ENCODE measurements at places on chromosomes 1 and 21.

GRCh38 chr1:110258734-110259133 lies 48.6 kb downstream of the KCNC4 start:
- DNase-seq = no peak

DNA sequence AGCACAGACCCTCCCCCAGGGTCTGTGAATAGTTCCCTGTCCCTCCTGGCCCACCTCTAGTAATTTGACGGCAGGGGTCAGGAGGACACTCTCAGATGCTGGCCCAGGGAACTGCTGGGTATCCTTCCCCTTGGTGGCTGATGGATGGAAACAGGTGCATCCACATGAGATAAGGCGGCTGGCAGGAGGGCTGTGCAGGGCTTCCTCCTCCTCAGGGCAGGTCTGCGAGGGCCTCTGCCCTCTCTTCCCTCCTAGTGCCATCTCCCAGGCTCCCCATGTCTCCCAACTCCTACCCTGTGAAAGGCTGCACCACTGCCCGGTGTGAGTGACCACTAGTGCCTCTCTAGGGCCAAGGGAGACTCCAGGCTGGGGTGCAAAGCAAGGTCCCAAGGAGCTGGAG lies 123.9 kb downstream of the GLIS1 start:
- peak; percentile 35 for DNase-seq

- DNase-seq = no peak
Observed at GRCh38 chr21:15308333-15308732, 243.5 kb upstream of the NRIP1 start.

DNA sequence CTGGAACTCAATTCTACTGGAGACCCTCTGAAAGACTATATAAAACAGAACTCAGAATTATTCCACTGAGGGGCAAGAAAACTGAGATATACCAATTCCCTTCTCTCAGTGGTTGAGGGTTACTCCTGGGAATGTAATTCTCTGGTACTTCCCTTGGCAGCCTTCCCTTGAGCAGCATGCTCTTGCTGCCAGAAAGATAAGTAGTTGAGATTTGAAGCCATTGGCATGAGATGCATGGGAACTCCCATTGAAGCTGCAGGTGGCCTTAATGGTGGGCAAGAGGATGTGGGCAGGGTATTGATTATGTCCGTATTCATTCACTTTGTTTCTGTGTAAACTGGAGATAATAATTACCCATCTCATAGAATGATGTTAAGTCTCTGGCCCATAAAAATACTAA lies 28.6 kb upstream of the C1orf185 start:
- no peak for DNase-seq

GRCh38 chr1:24071941-24072340 lies 40.0 kb downstream of the MYOM3 start:
- DNase-seq = no peak

GRCh38 chr1:229117664-229118300 lies 153.1 kb upstream of the RAB4A start:
- DNase-seq = no peak

DNA sequence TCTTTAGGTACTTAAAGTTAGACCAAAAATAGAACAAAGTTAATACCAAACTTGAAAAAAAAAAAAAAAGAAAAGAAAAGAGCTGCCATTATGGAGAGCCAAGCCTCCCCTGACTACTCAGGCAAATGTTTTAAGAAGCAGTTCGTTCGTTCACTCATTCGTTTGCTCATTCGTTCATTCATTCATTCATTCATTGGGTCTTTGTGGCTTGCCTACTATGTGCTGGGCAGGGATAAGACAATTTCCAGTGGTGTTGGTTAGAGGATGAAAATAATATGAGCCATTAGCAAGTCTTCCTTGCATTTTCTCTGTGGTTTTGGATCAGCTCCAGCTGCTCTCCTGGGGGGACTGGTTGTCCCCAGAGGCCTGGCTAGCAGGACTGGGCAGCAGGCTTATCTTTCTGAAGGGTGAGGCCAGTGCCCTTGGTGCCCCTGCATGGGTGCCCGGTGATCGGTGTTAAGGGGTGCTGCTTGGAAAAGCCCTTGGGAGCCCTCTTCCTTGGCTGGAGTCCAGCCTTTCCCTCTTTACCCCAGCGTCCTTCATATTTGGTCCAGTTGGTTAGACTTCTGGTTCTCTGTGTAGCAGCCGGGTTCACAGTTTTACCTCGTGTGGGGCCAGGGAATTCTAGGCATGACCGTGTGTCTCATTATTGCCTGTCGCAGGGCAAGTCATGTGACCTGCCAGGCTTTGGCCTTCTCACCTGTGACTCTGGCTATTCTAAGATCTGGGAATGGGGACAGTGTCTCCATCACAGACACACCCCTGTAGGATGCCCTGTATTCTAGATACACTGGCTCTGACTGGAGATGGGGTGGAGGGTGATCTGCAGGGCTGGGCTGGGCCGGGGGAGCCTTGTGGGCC lies 32.8 kb downstream of the LHX4 start:
- DNase-seq = peak; percentile 23

- no peak for DNase-seq
Observed at GRCh38 chr1:8014381-8014988, 11.6 kb downstream of the ERRFI1 start.

GRCh38 chr1:161792740-161793139 lies 26.6 kb downstream of the ATF6 start:
- no peak for DNase-seq

- DNase-seq = no peak
Observed at GRCh38 chr1:50420689-50421365, 2.4 kb downstream of the DMRTA2 start.

- no peak for DNase-seq
Observed at GRCh38 chr1:54259546-54260140, 59.7 kb downstream of the MRPL37 start.

GRCh38 chr21:15301014-15301413 lies 236.2 kb upstream of the NRIP1 start:
- no peak for DNase-seq

DNA sequence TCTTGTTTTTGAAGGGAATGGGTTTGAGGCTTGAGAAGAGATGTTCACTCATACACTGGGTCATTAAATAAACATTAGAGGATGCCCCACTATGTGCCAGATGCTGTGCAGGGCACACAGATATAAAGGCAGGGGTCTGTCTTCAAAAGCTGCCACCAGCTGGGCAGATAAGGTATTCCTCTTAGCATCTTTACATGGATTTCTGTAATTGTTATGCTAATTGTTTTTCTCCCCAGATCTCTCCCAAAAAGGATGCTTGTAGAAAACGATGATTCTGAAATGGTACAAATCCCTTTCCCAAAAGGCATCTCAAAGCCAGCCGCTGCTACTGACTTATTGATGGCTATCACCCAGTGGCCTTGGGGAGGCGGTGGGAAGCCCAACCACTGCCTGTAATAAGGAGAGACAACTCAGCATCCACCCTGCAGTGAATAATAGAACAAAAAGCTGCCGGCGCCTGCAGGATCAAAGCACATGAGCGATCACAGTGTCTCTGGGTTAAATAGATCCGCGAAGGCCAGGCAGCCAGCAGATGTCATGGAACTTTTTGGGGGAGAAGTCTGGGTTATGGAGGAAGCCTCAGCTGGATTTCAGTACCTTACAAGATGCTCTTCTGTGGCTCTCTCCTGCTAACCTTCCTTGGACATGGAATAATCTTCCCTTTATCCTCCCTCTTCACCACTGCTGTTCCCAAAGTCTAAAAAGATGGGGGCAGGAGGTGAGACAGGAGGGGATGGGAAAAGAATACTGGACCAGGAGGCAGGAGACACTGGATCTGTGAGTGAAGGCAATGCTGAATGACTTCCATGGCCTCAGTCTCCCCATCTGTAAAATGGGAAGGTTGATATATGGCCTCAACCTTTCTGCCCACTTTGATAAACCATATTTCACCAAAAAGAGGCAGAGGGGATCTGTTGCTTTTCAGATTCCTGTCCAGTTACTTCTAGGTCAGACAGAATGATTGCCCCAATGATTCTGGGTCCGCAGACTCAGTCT lies 54.8 kb upstream of the CD34 start:
- DNase-seq = no peak

DNA sequence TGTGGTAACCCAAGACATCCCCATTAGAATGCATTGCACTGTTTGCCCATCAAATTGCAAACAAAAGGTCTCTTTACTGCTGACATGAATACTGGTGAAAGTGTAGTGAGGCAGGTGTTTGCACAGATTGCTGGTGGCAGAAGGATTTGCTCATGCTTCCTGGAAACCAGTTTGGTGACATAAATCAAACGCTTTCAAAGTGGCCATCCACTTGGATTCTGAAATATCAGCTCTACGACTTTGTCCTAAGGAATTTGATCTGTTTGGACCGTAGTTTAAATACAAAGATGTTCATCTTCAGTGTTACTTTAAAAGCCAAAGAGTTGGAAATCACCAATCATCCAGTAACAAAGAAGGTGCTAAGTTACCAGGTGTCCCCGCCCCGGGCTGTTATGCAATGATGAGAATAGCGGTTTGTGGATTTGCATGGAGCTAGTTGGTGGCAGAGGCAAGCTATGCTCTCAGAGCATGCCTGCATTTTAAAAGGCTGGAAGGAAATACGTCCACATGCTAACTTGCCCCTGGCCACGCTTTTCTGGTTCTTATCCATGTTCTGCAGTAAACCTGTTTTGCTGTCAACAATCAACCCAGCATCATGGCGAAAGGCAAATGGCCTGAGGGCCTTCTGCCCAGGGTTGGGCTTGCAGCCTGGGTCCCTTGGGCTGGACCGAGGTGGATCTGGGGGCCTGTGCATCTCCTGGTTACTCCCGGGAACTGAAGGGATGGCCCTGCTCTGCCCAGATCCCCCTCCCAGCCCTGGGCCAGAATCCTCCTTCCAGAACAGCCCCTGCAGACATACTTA lies 49.2 kb downstream of the UMODL1 start:
- DNase-seq = peak; percentile 65
